ENCODE measurements at places on chromosomes 13 and 19.

DNA sequence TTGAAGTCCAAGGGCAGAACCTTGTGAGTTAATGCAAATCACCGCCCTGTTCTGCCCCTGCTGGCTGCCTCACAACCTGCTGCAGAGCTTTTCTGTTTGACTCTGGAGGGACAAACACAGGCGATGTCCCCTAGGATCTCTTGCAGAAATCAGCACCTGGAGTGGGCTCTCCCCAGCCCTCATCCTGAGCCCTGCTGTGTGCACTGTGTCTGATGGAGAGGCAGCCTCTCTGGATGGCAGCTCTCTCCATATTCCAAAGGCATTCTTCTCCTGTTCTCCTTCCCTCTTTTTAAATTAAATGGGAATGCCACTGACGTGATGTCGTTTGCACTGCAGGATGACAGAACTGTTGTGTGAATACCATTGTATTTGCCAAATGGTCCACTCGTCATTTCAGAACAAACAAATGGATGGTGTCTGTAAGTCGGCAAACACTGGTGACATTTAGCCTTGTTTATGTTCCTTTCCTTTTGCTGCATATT is 184.1 kb downstream of the ZNF536 start:
- no peak for DNase-seq

- no peak for DNase-seq
Measured at GRCh38 chr19:51138549-51138979, 3.5 kb upstream of the SIGLEC7 start.

- DNase-seq: no peak
Measured at GRCh38 chr13:111652676-111653075, 332.2 kb downstream of the TEX29 start.

- DNase-seq: no peak
Measured at GRCh38 chr13:95560387-95560786, 7.9 kb downstream of the CLDN10 start.

DNA sequence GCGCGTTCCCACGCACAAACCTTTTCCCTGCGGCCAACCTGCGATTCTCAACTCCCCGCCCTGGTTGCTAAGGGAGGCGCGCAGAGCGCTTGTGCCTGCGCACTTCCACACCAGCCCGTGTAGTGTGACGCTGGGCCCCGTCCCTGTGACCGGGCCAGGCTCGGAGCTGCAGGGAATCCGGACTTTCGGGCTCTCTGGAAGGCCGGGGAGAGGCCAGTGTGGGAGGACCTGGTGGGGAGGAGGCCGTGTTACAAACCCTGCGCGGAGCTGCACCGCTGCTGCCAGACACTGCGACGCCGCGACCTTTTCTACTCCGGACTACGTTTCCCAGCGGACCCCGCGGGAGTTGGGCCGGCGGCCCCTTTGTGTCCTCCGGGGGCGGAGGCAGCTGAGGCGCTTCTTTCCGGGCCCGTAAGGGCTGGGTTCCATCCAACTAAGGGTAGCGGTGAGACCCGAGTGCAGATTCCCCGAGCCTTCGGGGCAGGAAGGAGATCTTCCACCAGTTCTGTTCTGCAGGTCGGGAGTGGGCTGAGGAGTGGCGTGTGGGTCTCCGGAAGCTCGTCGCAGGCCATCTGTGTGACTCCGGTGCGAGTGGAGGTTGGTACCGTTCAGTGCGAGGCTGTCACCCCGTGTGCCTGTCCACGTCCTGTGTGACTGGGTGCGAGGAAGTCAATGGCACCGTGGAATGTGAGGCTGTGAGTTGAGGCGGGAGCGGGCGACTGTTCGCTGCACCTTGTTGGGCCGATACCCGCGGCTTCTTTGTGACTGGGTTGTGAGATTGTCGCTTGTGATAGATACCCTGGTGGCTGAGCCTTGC is at the start of gene ZNF570:
Gene ZNF570, plus strand, starts transcription at position 396 of the 817 bp plus-strand sequence. CDS start 999 bp downstream, outside the sequence.
- peak; percentile 87 for DNase-seq

DNA sequence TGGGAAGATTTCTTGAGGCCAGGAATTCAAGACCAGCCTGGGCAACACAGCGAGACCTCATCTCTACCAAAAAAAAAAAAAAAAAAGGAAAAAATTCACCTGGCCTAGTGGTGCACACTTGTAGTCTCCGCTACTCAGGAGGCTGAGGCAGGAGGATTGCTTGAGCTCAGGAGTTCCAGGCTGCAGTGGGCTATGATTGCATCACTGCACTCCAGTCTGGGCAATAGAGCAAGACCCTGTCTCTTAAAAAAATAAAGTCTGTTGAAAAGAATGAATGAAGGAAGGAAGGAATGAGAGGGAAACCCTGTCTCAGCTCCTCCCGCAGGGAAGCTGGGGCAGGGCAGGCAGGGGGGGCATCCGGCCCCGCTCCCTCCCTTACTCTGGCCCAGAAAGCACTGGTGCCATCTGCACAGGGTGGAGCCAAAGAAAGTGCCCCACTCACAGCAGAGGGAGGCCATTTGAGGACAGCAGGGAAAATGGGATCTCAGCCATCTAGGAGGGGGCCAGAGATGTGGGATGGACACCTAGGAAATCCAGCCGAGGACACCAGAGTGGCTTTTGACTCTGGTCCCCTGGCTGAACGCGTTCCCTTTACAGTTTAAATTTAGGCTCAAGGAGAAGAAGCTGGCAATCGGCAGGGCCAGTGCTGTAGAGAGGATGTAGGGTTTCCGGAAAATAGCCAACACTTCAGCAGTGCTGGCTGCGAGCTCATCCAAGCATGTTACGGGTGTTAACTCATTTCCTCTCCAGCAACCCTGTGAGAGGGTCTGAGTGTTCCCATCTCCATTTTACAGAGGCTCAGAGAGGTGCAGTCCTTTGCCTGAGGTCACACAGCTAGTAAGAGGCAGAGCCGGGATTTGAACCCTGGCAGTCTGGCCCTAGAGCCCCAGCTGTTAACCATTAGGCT is 3.6 kb upstream of the HPN start:
- DNase-seq: no peak

- no peak for DNase-seq
Measured at GRCh38 chr19:10730932-10731331, 13.1 kb downstream of the DNM2 start.

DNA sequence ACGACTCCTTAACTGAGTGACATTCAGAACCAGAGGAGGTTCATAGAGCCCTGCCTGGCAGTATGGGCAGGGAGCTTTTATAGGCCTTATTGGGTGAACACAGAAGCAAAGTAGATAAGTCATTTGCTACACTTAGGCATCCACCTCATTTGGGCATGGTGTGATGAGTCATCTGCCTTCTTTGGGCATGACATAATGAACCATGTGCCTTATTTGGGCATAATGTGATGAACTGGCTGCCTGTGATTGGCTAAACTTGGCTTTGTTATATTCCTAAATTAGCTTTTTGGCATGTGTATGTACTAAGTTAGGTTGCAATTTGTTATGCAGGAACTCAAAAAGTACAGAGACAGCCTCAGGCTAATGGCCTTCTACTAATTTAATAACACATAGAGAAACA is 2210.2 kb upstream of the PCDH20 start:
- DNase-seq: peak; percentile 13

DNA sequence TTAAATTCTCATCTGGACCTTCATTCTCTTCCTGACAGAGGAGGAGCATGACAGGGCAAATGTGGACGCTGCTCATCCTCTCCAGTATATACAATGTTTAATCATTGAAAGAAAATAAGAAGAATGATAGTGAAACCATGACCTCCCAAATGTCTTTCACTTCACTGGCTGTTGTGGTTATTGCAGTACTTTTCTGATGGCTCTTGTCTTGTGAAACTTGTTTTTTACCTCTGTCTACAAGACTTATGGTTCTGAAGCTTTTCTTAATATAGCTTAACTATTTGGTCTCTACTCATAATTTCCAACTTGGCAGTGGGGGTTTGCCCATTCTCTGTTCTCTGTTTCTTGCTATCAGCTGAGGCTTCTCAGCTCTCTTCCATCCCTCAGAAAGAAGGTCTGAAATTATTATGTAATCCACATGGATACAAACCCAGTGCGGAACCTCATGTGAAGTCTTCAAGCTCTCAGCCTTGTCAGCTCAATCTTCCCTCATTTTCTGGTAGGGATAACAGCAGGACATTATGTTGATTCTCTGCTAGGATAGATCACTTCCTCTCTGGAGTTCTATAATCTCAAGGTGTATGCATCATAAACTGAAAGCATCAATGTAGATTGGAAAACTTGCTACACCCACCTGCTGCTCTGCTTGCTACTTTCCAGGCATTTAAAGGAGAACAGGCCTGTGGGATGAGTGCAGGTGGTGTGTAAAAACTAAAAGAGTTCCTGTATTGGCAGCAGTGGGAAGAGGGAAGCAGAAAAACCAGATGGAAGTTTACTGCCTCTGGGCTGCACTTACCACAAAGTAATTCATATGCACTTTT is 250.3 kb upstream of the HTR2A start:
- no peak for DNase-seq

Measured in M059J (cell line).